ENCODE measurements at places on chromosomes 13 and 19.

DNA sequence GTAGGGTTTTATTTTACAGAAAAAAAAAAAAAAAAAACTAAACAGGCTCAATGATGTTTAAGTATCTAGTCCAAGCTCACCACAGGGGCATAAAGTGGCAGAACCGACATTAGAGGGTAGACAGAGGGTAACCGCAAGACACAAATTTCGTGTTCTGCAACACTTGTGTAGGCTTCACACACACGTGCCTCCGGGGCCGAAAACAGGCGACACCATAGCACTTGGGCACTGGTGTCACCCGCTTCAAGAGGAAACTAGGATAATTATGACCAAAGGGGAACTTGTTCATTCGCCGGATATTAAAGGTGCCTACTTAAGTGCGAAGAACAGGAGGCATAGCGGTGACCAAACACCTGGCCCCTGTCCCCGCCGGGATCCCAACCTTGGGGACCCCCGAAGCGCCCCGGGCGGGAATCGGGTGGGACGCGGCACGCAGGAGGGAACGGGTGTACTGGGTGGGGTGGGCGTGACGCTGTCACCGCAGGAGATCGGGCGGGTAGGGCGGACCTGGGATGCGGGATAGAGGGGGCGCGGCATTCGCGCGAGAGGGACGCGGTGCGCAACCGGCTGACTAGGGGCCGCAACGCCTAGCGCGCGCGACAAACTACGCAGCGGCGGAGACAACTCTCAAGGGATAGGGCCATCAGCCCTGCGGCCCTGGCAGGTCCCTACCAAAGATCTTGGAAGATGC, 558 bp downstream of the MZT1 start:
- DNase-seq, result no peak

DNA sequence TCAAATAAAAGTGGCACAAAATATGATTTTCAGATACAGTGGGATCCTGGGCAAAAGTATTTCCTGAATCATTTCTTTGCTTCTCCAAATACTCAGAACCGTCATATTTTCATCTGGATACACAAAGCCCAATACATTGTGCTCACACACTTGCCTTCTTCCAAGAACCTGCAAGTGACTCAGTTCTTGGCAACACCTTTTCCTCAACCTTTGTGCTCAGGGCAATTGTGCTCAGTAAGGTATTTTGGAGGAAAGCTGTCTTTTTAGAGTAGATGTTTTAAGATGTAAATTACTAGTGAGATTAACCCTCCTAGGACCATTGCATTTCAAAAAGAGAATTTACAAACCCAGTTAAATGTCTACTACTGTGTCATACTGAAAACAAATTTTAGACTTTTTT, 233.5 kb downstream of the EFNB2 start:
- DNase-seq, result no peak

GRCh38 chr19:5950741-5951140, 27.2 kb downstream of the RANBP3 start:
- DNase-seq, result no peak

DNA sequence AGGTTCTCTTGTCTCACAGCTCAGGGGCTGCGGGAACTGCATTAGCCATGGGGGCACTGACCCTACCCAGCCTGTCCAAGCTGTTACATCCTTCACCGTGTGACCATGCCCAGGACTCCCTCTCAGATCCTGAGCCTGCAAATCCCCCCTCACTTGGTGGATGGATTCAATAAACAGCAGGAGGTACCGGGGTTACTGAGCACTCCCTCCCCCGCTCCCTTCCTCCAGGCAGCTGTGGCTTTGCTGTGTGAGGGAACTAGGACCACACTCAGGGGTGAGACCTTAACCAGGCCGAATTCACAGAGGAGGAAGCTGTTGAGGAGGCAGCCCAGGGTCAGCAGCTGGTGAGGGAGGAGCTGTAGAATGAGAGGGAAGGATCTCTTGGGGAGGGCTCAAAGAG, 27.0 kb upstream of the CEACAM1 start:
- no peak for DNase-seq

DNA sequence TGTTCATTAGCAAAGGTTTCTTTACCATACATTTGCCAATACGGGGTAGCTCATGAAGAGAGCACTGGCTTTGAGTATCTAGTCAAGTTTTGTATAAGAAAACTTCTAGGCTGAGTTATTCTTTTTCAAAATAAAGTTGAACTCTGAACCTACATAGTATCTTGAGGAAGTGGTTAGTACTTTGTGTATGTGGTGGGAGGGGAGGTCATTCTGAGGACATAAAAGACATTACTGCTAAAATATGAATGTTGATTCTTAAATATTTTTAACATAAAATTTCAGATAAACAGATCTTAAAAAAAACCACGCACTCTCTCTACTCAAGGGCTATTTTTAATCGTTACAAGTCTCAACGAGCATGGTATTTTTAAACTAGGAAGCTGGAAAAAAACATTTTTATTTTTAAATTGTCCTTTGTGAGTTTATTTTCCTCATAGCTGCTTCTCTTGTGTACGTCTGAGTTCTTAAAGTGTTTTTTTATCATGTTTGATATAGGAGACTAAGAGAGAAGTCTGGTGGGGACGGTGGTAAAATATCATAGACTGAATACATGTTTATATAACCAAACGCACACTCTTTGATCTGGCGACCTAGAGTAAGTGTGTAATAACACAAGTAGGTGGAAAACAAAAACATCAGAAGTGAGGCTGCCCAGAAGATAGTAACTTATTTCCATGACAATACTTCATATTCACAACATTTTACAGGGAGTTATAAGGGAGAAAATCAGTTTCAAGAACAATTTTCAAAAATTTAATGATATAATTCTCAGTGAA, 118.0 kb upstream of the POSTN start:
- DNase-seq, result no peak

DNA sequence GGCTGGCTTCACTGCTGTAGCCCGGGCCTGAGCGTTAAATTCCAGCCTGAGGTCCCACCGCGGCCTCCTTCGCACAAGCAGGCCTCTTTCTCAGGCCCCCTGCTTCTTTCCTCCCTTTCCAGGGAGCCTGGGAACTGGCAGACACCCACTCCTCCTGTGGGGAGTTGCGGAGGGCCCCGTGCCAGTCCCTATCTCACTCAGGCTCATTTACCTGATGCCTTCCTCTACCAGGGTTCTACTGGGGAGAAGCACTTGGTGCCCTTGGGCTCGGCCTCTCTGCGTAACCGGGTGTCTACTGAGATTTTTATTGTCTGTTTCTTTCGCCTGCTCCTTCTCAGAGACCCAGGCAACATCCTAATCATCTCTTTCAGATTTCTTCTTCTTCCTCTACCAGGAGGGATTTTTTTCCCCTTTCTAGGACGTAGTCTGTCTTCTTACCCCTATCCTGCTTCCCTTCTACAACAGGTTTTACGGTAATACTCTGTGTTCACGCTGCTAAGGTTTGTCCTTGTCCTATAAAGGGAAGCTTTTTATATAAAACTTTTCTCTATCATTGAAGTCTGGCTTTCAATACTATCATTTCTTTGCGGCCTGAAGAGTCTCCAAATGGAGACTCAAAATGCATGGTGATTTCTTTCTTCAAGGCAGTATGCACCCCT, 135.4 kb upstream of the GPR12 start:
- DNase-seq, result no peak

- DNase-seq, result no peak
Measured at GRCh38 chr19:57934820-57935665, at the start of gene ZNF418. Gene ZNF418 (minus strand): TSS chr19:57935402. CDS start chr19:57933822, 1,580 bp downstream.

- DNase-seq, result no peak
Measured at GRCh38 chr13:113032291-113032690, 63.3 kb downstream of the MCF2L start.

- no peak for DNase-seq
Measured at GRCh38 chr13:41641429-41641828, 184.1 kb downstream of the RGCC start.

- DNase-seq, result no peak
Measured at GRCh38 chr19:9883231-9883758, 48.2 kb downstream of the PIN1 start.

DNA sequence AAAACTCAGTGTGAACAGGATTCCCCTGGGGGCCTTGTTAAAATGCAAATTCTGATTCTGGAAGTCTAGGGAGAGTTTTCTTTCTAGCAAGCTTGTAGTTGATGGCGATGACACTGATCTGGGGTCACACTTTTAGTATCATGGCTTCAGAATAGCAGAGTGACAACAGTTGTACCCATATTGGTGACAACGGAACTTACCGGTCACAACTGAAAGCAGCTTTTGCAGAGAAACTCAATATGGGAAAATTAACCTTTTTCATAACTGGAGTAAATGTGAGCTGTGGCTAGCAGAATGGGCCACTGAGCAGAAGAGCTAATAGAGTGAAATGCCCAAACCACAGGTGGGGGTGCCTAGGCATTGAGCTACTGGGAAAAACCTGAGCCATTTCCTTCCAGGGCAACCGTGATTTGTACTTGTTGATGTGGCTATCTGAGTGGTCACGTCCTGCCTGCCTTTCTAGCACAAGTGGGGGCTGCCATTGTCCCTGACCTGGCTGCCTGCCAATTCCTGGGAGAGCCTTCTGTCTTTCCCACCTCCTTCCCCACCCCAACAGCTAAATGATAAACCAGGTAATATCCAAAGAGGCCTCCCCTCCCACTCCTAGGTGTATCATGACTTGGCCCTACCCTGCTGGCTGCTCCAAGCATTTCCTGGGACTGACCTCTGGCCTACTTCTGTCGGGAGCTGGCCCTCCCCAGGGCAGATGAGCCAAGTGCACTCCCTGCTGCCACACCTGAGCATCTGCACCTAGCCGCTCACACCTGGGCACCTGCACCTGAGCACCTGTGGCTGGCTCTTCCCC, 1.7 kb upstream of the SLC10A2 start:
- DNase-seq, result no peak

- no peak for DNase-seq
Measured at GRCh38 chr19:29003641-29004409, 209.1 kb downstream of the UQCRFS1 start.

GRCh38 chr13:20424949-20425348, 100.7 kb downstream of the CRYL1 start:
- no peak for DNase-seq

GRCh38 chr19:18491995-18492953, 29.6 kb downstream of the ELL start:
- no peak for DNase-seq

DNA sequence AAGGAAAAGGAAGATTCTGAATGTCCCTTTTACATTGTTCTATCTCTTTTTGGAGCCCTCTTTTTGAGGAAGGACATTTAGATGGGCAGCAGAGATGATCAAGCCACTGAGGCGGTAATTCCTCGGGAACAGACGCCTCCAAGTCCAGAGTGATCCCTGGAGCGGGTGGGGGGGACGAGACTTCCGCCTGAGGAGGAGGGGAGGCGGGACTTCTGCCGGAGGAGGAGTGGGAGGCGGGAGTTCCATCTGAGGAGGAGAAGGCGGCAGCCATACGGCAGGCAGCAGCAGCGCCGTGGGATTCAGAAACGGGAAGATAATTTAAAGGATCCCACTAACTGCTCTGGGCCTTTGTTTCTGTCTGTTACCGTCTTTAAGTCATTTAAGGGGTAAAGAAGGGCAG, 37.6 kb upstream of the CD177 start:
- no peak for DNase-seq

DNA sequence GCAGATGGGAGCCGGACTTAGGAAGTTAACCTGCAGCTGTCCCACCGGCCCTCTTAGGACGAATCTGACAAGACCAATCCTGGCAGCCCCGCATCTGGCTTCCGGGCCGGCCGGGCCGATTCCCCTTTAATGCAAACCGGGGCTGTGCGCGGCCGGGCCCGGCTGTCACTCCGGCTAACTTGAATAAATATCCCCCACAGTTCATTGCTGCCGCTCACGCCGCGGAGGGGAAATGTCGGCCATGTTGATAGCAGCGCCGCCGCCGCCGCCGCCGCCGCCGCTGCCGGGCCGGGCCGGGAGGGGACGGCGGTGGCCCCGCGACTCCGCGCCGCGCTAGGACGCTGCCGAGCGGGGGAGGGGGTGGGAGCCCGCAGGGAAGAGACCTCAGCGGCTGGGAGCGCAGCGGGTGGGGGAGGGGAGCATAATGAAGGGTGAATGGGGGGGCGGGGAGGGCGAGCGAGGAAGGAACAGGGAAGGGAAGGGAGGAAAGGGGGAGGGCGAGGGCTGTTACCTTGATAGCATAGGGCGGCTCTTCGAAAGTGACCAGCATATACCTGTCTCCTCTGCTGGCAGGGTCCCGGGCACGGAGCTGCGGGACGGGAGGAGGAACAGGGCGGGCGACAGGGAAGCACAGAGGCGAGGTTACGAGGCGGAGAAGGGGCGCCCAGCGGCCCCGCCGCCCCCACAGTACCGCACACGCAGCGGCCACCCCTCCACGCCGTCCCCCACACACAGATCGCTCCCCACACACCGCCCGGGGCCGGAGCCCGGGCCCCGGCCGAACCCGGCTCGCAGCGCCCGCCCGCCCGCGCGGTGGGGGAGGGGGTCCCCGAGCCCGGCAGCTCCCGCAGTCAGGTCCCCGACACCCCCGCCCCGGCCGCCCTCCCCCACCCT, 1.1 kb downstream of the INTS6 start:
- DNase-seq, result no peak

GRCh38 chr13:106981051-106981450, 413.1 kb upstream of the ARGLU1 start:
- DNase-seq, result no peak

GRCh38 chr13:112071723-112072533, 5.0 kb downstream of the SOX1 start:
- DNase-seq, result no peak

DNA sequence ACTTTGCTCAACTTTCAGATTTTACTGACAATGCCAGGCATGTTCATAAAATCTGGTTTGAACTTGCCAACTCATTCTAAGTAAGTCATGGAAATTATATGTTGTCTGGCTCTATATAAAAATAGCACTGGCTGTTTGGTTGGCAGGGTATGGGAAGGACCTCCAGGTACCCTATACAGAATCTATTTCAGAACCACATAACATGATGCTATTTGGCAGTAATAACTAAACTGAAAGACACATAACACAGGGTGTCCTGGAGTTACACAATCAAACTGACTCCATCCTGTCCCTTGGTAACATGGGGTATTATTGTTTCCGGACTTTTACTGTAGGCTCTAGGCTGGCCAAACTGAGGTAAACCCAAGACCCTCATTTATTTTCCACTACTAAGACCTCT, 248.8 kb downstream of the RGCC start:
- no peak for DNase-seq

- no peak for DNase-seq
Measured at GRCh38 chr19:55661826-55662225, 7.0 kb downstream of the U2AF2 start.

DNA sequence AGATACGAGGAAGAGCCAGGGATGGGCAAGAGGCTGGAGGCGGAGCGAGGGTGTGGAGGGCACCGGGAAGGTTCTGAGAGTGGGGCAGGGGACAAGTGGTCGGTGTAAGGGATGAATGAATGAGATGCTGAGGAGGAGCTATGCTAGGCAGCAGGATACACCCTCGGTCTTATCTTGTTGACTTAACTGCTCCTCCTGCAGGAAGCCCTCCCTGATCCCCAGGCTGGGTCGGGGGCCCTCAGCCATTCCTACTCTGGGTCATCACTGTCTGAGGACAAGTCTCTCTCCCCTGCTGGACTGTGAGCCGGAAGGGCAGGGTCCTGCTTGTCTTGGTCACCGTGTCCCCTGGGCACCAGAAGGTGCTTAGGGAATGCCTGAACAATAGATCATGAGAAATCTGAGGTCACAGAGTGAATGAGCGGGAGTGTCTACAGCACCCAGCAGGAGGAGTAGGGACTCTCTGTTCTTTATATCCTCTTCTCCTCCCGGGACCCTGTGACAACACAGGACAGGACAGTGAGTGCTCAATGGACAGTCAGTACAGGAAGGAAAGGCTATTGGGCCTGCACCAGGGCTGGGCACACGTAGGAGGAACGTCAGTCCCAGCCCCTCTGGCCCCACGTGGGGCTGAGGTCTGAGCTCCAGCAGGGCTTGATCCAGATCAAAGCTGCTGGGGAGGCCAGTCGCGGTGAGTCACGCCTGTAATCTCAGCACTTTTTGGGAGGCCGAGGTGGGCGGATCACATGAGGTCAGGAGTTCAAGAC, 6.5 kb downstream of the NKPD1 start:
- DNase-seq, result no peak
